ENCODE measurements at places on chromosomes 7 and 10.

DNA sequence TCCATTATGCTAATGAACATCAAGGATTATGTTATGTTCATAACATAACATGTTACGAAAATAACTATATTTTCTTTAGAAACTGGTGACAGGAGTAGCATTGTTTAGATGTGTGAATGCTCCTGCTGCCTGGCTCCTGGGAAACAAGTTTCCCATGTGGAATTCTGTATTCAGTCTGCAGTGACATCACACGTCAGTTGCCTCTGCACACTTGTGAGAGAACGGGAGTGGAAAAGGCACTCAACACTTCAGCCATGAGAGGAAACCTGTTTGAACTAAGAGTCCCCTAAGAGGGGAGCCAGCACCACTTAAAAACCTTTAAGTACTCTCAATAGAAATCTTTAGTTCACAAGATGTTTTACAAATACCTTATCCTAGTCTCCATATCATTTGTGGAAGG is 140.3 kb upstream of the FAM20C start:
- no peak for DNase-seq

DNA sequence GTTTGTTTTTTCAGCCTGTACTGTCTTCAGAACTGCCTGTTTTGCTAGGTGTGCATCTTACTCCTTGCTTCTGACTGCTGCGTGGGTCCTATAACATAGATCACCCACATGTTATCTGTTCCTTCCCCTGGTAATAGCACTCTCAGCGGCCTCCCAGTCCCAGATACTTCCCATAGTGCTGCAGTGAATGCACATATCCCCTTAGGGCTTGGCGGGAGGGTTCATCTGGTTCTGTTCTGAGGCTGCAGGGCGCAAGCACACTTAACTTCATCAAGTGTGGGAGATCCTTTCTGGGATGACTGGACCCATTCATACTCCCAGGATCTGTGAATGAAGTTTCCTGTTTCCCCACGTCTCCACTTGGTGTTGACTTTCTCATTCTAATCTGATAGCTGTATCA is 90.7 kb downstream of the CELF2 start:
- no peak for DNase-seq

GRCh38 chr7:116503835-116504234 is 4.3 kb downstream of the CAV2 start:
- DNase-seq, result no peak

- DNase-seq, result no peak
These were observed 6.2 kb upstream of the BTBD16 start for GRCh38 chr10:122264931-122265330.

GRCh38 chr7:54778166-54778565 is 19.2 kb upstream of the SEC61G start:
- no peak for DNase-seq

DNA sequence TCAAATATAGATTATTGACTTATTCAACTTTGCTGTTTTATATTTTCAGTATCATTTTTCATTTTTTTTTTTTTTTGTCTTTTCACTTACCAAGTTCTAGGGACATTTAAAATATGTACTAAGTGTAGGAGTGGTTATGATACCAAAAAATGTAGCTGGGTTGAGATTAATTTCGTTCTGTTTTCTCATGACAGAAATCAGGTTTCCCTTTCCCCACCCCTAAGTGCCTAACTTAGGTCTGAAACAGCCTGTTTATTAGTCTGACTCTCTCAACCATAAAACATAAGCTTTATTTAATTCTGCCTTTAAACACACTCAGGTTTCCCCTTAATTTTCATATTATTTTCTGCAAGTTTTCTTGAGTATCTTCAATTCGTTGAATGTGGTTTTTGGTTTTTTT is 22.1 kb downstream of the TMEM106B start:
- DNase-seq, result no peak

DNA sequence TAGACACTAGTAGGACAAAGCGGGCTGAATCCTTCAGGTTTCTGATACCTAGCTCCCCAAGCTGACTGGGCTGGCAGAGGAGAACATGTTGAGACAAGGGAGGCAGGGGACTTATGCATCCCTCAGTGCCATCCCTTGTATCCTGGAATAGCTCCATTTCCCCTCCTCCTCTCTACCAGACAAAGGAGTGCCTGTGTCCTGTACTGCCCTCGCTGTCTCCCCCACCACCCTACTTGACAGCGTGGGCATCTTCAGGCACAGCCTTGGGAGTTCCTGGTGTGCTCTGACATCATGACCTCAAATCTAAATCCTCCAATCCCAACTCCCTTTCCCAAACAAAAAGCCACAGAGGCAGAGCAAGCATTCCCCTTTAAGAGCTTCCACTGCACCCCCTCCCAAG is 9.0 kb downstream of the SFXN3 start:
- no peak for DNase-seq

- DNase-seq, result no peak
These were observed 147.5 kb upstream of the FRMD4A start for GRCh38 chr10:14478201-14478600.

GRCh38 chr10:93386631-93387369 is 95.3 kb downstream of the MYOF start:
- no peak for DNase-seq

DNA sequence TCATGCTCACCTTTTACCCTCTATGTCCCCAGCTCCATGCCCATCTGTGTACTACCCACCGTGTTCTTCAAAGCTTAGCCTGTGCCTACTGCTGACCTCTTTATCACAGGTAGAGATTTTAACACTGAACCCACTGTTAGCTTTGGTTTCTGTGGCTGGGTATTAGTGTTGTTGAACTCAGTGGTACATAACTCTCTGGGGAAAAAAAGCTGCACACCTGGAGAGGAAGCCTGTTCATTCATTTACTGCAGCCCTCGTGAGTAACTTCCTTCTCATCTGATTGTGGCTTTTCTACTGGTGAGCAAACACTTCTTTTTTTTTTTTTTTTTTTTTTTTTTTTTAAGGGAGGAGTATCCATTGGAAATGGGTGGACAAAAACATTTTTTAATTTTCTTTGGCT is 326.3 kb downstream of the CCSER2 start:
- no peak for DNase-seq

DNA sequence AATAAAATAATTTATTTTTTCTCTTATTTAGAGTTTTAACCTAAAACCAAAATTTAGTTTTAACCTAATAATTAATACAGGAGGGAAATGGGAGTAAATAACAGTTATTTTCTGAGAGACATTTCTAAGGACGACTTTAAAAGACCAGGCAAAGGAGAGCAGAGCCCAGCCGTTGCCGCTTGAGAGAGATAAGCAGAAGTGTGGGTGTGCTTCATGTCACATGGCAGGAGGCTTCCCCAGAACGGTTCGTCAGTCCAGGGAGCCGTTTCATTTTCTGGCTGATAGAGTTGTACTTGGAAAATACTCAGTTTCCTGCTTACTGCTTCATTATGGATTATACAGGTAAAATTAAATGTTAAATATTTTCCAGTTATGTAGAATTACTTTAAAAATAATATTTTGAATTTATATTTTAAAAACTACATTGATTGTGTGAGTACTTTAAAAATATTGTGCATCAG is 61.4 kb downstream of the ST7 start:
- no peak for DNase-seq

DNA sequence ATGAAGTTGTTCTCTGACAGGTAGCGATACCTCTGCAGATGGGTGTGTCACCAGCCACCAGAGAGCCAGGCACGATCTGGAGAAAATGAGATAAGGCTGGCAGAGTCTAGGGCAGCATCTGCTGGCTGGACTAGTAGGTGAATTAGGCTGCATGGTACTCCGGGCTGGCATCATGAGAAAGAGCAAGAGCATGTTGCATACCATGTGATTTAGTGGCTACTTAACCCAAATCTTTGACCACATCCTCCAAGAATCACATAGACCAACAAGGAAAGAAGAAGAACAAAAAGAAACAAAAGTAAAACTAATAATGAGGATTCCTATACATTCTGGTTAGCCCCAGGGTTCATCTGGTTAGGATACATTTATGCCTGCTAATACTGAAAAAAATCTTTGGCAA is 23.4 kb upstream of the FAM170B start:
- DNase-seq, result no peak

DNA sequence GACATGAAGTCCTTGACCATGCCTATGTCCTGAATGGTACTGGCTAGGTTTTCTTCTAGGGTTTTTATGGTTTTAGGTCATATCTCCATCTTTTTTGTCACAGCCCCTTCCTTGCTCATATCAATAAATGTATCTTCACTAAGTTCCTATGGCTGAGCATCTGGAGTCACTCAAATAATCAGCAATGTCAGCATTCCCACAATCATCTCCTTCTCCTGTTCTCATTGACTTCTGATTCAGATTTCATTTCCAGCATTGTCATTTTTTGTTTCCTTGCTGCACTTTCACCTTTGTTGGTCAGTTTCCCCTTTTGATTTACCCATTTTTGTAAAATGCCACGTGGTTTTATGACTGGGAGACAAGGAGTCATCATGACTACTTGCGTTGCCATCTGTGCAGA is 181.2 kb downstream of the BICC1 start:
- DNase-seq, result no peak

DNA sequence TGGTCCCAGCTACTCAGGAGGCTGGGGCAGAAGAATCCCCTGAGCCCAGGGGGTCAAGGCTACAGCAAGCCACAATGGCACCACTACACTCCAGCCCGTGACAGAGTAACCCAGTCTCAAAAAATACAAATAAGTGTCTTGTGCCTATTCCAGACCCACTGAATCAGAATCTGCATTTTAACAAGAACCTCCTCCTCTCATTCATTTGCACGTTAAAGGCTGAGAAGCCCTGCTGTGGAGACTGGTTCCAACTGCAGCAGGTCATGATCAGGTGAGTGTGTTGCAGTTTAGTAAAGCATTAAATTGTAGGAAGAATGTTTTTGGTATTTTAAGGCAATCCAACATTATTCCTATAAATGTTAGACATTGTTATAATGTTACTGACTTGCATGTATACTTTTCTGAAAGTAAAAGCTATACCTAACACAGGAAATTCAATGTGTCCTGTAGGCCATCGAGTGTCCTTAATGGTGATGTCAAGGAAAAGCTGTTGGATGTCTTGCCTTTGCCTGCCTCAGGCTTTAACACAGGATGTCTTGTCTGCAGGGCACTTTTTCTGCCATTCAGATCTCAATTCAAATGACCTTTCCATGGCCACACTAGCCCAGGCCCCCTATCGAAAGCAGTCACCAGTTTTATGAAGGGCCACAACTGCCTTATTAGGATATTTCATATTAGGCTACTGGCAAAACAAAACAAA is 30.4 kb downstream of the MKRN1 start:
- DNase-seq, result no peak

- DNase-seq, result no peak
These were observed 8.1 kb downstream of the POLR3A start for GRCh38 chr10:78021201-78021600.

- DNase-seq, result no peak
These were observed 512.8 kb upstream of the GALNT17 start for GRCh38 chr7:70619130-70619529.

DNA sequence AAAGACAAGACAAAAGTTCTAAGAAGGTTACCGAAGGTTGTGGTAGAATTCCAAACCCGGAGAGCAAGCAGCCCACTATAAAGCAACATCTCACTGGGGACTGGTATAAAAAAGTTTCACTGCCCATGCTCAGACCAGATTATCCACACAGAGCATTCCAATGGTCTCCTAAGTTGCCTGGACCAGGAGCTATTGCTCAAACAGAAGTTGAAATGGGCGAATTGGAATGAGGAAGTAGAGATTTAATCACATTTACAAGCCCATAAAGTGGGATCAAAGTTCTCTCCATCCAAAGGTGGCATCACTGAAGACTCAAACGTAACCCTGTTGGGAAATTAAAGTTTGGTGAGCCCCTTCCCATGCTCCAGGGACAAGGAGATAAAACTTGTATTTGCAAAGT is 19.8 kb downstream of the OR2F1 start:
- DNase-seq, result no peak

DNA sequence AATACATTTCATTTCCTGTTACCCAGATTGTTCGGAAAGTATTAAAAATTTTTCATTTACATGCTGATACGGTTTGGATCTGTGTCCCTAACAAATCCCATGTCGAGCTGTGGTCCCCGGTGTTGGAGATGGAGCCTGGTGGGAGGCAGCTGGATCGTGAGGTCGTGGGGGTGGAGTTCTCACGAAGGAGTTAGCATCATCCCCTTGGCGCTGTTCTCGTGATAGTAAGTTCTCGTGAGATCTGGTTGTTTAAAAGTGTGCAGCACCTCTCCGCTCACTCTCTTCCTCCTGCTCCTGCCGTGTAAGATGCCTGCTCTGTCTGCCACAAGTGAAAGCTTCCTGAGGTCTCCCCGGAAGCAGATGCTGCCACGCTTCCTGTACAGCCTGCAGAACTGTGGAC is 30.9 kb downstream of the PLEKHS1 start:
- DNase-seq, result no peak

- DNase-seq, result no peak
These were observed 2.5 kb upstream of the RHBDD2 start for GRCh38 chr7:75876126-75876881.

GRCh38 chr7:147062897-147063296 is 946.3 kb downstream of the CNTNAP2 start:
- DNase-seq, result no peak

GRCh38 chr7:82740246-82740848 is 296.8 kb upstream of the CACNA2D1 start:
- no peak for DNase-seq

Measured in CD4-positive, alpha-beta T cell (primary cell).